T-cell (primary cell): ENCODE measurements at places on chromosomes 12 and 14. TPM values are rescaled to one million over a fixed set of nuclear protein-coding genes. Genes with fewer than 3 reads are reported as not detected.

DNA sequence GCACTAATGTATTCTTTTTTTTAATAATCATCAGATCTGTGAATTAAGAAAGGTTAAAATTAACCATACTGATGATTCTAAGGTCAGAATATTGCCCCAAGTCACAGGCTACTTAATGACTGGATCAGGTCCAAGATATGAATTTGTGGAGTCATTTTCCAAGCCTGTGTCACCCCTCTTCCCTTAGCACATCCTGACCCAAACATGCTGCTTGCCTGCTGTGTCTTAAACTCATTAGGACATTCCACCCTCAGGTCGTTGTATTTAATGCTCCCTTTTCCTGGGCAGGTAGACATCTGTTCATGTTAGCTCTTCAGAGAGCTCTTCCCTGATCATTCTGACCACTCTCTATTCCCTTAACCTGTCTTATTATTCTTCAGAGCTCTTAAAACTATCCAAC lies 463.5 kb upstream of the PDE3A start:
- H3K4me1 ChIP-seq, result no peaks in the 10 kb centered on the region
- H3K4me3 ChIP-seq, result no peak overlapping the region
- no peaks in the 10 kb centered on the region for H3K27me3 ChIP-seq
- H3K36me3 ChIP-seq, result no peaks in the 10 kb centered on the region

DNA sequence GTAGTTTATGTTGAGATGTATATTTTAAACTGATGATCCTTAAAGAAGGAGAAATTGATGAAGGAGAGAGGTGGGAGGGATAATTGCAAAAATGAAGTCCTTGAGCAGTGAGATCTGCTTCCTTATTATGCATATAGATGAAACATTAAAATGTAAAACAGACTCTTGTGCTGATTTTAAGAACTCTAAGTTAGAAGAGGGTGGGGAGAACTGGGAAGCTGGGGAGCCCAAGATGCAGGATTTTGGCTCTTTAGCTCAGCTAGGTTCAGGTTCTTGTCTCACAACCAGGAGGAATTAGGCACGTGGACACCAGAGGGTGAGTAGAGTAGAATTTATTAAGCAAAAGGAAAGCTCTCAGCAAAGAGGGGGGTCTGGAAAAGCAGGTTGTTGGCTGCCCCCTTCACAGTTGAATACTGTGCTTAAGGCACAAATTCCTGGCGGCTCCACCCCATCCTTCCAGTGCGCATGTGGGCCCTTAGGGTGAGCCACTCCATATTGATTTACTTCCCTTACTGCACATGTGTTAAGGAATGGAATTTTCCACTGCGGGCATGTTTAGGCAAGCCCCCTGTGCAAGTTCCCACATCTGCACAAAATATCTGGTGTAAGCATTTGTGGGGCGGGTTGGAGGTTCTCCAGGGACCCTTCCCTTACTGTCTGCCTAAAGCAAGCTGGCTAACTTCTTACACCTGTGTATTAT lies 141.9 kb downstream of the BICD1 start:
- no peak overlapping the region for H3K4me3 ChIP-seq
- no peak overlapping the region for H3K27ac ChIP-seq
- H3K27me3 ChIP-seq, result no peaks in the 10 kb centered on the region
- DNase-seq, result no peak

BDKRB2 gene
- total RNA-seq, result 0.09 TPM

GNB3 gene
- 4.1 TPM for total RNA-seq

SERPINA9 gene
- total RNA-seq, result not detected

SAV1 gene
- 9.1 TPM for total RNA-seq
